Anterior cingulate cortex (tissue), 58 donors: ENCODE measurements at places on chromosomes 6 and 20.

GRCh38 chr6:39885691-39886090, 48.6 kb downstream of the MOCS1 start:
- DNase-seq = no peak

- no peak for DNase-seq
Observed at GRCh38 chr6:6834356-6835222, 246.1 kb downstream of the LY86 start.

DNA sequence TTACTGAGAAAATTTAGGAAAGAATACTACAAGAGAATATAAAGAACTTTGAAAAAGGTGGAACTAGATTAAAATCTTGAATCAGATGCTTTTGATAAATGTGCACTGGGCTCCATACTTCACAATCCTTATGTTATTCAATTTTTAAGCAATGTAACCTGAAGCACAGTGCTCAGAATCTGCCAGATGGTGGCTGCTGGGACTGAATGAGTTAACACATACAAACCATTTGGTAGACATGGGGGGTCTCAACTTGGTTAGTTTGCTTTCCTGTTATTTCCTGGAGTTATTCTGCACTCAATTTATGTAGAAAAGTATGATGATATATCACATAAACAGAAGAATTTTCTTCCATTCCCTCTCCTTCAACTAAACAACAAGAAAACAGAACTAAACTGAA, 326.5 kb downstream of the RNGTT start:
- DNase-seq = no peak

DNA sequence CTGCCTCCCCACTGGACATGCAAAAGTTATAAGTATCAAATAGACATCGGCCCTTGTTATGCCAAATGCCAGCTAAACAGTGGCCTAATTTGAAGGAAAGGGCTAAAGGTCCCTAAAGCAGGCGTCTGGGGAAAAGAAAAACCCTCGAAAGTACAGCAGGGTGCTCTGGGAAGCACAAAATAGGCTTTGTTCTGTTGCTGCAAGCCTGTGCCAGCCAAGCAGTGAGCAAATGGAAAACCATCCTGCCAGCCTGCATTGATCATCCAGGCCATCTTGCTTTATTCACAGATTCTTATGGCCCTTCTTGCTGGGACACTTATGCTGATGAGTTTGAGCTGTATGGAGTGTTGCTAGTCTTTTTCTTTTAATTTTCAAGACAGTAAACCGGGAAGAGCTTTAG, 62.2 kb upstream of the PLEKHG1 start:
- DNase-seq = peak; percentile 26

- DNase-seq = no peak
Observed at GRCh38 chr20:22924046-22924737, 110.9 kb upstream of the SSTR4 start.

GRCh38 chr6:32842690-32843089, 1.2 kb downstream of the PSMB8 start:
- DNase-seq = no peak

GRCh38 chr6:159086033-159086618, 41.3 kb upstream of the TAGAP start:
- DNase-seq = no peak

GRCh38 chr6:43915986-43916923, 146.2 kb downstream of the VEGFA start:
- DNase-seq = no peak

GRCh38 chr20:35166242-35166830, 5.5 kb upstream of the PROCR start:
- DNase-seq = no peak

GRCh38 chr6:36642913-36643817, 35.3 kb upstream of the CDKN1A start:
- no peak for DNase-seq
